ENCODE measurements at places on chromosomes 2 and 18.

DNA sequence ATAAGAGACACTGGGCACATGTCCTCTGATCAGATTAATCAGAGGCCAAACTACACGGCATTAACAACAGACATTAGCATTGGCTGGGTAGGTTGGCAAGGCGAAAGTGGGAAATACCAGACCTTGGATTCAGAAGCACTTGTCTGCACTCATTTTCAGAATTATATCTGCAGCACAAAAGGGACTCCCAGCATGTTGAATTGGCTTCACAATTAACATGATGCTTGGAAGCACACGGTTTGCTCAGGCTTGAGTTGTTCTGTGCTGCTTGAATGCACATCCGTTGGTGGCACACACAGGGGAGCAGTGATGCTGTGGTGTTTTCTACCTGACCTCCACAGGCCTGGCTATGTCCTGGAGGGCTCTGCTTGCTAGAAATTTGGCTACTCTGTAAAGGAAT, 83.9 kb downstream of the ACTR3 start:
- no peak for DNase-seq

DNA sequence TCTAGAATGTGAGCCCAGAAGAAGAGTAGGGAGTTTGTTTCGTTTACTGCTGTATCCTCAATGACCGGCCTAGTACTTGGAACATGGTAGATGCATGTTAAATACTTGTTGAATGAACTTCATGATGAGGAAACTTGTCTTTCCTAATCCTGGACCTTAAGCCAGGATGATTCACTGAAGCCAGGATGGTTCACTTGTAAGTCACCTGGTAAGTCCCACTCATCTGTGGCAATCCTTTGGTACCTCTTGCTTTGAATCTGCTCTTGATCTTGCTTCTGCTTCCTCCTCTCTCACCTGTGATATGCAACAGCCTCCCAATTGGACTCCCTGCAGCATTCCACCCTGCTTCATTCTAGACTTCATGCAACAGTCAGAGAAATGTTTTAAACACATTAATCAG, 43.6 kb downstream of the QPCT start:
- no peak for DNase-seq

DNA sequence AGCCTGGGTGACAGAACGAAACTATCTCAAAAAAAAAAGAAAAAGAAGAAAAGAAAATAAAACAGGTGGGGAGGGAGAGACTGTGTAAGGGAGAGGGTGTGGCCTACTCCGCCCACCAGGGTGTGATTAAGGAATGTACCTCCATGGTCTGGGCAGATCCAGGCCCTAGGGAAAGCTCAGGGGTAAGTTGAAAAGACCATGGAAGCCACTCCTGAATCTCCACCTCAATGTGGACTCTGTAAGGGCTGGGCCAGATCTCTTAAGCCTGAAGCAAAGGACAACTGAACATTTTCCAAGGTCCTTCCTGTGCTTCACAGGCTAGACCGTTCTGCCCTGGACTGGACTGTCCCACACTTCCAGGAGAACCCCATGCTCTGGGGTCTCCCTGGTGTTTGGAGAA, 9.7 kb upstream of the ATG16L1 start:
- DNase-seq: no peak

- DNase-seq: no peak
These were observed 13.9 kb downstream of the RNF144A start for GRCh38 chr2:6930923-6931647.

DNA sequence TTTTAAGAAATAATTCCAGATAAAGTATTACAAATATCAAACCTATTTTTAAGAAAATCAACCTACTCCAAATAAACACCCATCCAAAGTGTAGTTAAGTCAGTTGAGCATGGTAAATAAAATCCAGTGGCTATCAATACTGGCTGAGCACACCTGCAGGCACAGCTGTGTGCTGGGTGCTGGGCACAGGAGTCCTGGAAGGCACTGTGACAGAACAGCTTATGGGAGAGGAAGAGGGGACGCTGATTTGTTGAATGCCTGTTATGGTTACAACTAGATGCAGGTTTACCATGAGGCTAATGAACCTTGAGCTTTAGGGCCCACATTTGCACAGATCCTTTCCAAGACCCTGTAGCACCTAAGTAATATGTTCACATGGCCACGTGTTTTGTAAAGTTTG, 202.7 kb downstream of the MTX2 start:
- no peak for DNase-seq

GRCh38 chr2:165843351-165843750, 49.3 kb upstream of the GALNT3 start:
- no peak for DNase-seq

Measured in activated B cell treated with CpG ODN at 0.5 μM for 24 hours (primary cell).